ENCODE measurements at places on chromosomes 7 and 10.

DNA sequence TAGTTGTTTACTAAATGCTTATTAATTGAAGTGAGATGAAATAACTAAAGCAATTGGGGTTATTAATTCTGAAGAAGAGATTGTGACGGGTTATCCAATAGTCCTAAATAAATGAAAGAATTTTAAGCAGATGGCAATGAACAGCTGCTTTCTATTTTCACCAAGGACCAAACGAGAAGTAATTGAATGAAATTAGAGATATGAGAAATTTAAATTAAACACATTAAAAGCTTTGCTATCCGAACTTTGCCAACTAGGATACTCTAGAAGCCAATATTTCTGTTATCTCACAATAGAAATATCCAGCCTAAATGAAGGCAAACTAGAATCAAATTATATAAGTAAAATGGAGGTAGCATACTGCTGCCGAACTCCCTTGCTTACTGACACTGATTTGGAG lies 103.2 kb downstream of the GPR37 start:
- no peak for DNase-seq

DNA sequence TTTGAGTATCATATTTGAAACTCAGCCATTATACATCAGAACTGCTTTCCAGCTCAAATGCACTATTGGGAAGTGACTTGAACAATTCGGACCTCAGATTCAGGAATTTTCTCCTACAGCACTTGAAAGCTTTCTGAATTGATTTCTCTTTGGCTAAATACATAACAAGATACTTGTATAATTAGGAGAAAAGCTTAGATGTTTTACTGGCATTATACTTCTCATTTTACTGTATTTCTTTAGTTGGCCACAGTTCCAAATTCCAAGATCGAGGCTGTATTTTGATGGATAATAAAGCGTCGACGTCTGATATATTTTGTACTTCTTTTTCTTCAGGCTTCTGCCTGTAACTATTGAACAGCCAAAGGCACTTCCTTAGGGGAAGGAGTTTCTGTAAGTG lies 26.7 kb upstream of the LYZL2 start:
- DNase-seq: no peak

GRCh38 chr10:86066696-86067095 lies 299.9 kb downstream of the GRID1 start:
- DNase-seq: no peak

DNA sequence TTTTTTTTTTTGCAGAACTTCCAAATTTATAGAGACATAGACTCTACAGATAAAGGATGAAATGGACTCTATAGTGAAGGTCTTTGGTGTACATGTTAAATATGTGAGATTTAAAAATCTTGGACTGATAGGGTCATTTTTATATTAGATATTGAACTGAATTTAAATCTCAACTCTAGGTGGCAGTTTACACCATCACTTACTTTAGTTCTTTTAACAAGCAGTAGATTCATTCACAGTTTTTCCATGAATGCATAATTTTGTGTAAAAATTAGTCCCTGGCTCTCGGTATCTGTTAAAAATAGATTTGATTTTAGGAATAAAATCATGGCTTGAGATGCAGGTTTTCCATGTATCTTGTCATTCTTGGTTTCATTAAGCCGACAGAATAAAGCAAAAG lies 31.1 kb upstream of the SNX13 start:
- DNase-seq: no peak

GRCh38 chr7:28301148-28301641 lies 111.1 kb upstream of the CREB5 start:
- no peak for DNase-seq

DNA sequence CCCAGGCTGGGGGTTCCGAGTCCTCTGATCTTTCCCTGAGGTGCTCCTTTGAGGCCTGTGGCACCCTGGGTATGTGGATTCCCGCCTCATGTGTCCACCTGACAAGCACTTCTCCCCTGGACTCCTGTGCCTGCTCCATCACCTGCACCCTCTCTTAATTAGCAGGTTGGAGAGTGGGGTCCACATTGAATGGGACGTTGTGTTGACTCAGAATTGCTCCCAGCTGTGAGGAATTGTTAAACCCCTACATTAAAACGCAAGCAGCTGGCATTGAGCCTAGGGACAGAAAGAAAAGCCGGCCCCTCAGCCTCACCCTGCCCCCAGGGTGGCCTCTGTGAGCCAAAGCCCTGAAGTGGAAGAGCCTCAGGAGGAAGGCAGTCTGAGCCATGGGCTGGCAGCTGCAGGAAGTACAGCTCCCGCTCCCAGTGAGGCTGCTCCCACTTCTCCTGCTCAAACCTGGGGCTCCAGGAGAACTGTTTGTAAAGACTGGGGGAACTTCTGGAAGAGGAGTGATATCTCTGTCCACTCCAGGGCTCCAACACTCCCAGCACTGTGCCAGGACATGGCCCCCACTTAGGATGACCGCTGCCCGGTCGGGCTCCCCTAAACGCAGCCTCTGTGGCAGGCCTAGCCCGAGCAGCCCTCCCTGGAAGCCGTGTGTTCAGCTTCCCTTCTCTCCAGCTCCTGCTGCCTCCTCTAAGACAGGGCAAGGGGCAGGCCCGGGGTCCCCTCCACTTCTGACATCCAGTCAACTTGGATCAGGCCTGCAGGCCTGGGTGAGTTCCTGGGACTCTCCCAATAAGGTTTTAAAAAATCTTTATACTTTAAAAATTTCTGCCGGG lies 1.8 kb upstream of the OPN4 start:
- no peak for DNase-seq
